ENCODE measurements at places on chromosomes 13 and 19. TPM values are rescaled to one million over a fixed set of nuclear protein-coding genes. Genes with fewer than 3 reads are reported as not detected.

GRCh38 chr19:11151181-11151580, 4.4 kb downstream of the SPC24 start:
- DNase-seq: peak; percentile 47

DNA sequence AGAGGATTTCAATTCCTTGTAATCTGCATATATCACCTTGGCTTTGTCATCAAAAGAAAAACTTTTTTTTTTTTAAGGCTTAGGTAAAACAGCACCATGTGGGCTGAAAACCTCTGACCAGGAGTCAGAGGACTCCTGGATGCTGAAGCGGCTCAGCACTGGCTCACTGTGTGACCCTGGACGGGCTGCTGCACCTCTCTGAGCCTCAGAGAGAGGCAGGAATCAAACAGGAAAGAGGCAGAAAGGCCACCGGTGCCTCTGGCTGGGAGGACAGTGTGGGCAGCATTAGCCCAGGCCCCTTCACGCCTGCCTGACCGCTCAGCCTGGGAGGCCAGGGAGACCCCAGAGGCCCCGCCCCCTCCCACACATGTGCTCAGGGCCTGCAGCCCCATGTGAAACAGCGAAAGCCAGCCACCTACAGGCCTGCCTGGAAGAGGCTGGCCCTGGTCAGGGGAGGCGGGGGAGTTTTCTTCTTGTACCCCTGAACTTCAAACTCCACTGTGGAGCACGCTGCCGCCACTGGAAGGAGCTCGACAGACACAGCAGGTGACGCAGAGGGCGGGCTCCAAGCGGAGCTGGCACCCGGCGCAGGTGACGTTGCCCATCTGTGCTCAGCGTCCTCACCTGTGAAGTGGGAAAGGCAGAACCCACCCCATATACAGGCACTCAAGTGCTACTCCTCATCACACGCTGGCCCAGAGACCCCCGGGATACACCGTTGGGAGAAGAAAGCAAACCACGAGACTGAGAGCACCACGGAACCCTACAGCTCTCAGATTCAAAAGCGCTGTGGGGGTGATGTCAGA, 39.7 kb downstream of the MLLT1 start:
- DNase-seq: no peak

GRCh38 chr13:92136449-92137155, 738.2 kb downstream of the GPC5 start:
- DNase-seq: no peak

DNA sequence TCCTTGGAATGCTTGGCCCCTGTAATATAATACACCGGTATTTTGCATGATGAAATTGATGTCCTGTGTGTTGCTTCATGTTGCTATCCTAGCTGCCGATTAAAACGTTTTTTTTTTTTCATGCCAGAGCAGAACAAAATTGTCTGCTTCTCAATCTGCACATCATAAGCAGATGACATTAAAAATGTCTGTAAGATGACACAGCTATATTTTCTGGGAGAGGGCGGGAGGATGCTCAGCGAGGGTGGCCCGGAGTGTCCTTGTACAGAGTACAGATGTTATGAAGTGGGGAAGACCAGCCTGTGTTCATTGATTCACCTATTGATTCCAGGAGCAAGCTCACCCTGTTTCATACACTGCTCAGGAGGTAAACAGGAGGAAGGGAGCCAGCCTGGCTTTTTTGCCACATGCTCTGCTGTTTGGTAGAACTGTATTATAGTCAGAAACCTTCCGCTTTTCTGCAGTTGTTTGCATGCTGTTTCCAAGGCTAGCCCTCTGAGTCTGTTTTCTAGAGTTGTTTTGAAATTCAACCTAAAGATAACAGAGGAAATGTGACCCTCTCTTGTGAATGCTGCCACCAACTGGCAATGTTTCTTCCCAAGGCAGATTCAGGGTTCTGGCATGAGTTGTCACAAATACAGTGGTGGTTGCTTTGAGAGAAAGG, 4.7 kb upstream of the IRS2 start:
- DNase-seq: no peak

- no peak for DNase-seq
These were observed 1732.9 kb downstream of the PCDH9 start for GRCh38 chr13:65497265-65497664.

- no peak for DNase-seq
These were observed 67.8 kb upstream of the RGCC start for GRCh38 chr13:41389580-41389979.

- peak; percentile 95 for DNase-seq
These were observed at the start of gene CDC37 for GRCh38 chr19:10403137-10404021. Gene CDC37, minus strand, starts transcription at chr19:10403542. Its CDS starts 63 bp downstream, at chr19:10403479.

- no peak for DNase-seq
These were observed 16.2 kb upstream of the OBI1 start for GRCh38 chr13:78675112-78675511.

GRCh38 chr19:33458807-33459206, 62.8 kb downstream of the PEPD start:
- peak; percentile 60 for DNase-seq

DNA sequence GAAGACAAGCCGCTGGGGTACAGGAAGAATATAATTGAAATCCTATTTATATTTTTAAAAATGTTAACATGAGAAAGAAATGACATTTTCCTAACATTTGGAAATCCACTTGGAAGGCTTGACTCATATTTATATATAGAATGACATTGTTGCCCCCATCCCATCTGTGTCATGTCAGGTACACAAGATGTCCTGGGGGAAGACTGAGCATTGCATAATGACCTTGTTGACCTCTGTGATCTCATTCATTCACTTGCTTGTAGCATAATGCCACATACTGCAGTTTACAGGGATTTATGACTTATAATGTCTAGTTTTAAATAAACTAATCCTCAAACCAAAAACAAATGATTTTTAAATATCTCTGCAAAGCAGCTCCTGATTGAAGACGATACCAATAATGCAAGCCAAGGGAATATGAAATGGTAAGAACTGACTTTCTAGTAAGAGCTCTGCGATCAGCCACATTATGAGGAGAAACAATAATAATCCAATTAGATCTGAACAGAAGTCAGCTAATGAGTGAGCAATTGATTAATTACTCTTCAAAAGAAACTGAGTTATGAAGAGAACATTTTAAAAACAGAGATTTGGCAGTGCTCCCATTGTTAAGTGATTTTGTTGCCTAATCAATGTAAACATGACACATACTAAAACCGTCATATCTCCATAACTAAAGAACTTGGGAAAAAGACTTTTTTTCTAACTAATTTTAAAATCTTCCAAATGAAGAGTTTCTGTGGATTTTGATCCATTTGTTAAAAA, 21.2 kb upstream of the VWA8 start:
- DNase-seq: no peak

- peak; percentile 71 for DNase-seq
These were observed 33.1 kb downstream of the CEBPG start for GRCh38 chr19:33406521-33407139.

GRCh38 chr13:86725105-86725504, 925.9 kb upstream of the SLITRK6 start:
- DNase-seq: no peak

- no peak for DNase-seq
These were observed 58.9 kb upstream of the GJB6 start for GRCh38 chr13:20291037-20291436.

Gene CYP4F2
- 2.2 TPM for total RNA-seq

Gene IZUMO1
- not detected for total RNA-seq

Gene NALCN
- total RNA-seq: 2.0 TPM
